ENCODE measurements at places on chromosomes 2 and 18.
A peak's percentile ranks its signal among the peaks of the same experiment; 100 is the strongest.

- DNase-seq = no peak
These were observed 568.2 kb downstream of the THSD7B start for GRCh38 chr2:137333386-137334165.

DNA sequence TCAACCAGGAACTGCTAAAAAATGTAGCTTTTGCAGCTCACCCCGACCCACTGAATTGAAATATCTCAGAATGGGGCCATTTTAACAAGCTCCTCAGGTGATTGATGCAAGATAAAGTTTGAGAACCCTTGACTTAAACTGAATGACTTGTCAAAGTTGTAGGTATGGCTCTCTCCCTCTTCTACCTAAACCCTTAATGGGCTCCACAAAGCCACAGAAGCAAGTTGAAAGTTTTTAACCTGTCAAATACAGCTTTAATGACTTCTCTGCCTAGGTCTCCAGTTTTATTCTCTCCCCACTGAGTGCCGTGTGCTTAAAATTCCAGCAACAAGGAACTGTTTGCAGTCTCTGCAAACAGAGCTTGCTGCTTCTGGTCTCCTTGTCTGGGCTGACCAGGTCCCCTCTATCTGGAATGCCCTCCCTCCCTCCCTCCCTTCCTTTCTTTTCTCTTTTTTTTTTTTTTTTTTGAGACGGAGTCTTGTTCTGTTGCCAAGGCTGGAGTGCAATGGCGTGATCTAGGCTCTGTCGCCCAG lies 19.7 kb upstream of the RNF125 start:
- DNase-seq = no peak

DNA sequence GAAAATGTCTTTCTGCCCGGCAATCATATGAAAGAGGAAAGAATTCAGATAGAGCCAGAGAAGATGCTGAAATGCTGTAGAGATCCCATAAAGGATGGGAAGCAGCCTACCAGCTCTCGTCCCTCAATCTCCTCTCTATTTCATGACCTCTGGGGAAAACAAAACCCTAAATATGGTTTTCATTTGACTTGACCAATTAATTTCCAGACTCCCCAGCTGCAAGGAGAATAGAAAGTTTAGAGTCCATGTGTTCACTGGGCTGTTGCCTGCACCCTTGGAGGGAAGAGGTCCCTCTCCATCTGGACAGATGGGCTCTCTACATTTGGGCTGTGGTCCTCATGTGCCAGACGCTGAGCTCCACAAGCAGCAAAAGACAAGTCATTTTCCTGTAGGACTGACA lies 40.6 kb downstream of the CAPN13 start:
- no peak for DNase-seq

- DNase-seq = no peak
These were observed 193.1 kb downstream of the ZBTB7C start for GRCh38 chr18:48215876-48216638.

DNA sequence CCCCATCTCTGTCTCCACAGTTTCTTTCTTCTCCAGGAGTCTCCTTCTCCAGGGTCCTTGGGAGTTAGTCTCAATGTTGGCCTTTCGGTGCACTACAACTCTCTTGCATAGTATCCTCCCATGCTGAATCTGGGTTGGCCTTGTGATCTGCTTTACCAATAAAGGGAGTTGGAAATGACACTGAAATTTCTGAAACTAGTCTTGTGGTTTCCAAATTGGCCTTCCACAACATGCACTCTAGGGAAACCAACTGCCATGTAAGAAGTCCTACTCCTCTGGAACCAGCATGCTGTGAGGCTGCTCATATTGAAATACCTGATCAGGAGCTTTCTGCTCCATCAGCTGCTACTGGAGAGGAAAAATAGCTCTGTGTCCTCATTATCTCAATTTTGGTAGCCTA lies 9.9 kb upstream of the ABHD3 start:
- no peak for DNase-seq

GRCh38 chr2:171598713-171599319 lies 76.5 kb downstream of the CYBRD1 start:
- peak; percentile 33 for DNase-seq

DNA sequence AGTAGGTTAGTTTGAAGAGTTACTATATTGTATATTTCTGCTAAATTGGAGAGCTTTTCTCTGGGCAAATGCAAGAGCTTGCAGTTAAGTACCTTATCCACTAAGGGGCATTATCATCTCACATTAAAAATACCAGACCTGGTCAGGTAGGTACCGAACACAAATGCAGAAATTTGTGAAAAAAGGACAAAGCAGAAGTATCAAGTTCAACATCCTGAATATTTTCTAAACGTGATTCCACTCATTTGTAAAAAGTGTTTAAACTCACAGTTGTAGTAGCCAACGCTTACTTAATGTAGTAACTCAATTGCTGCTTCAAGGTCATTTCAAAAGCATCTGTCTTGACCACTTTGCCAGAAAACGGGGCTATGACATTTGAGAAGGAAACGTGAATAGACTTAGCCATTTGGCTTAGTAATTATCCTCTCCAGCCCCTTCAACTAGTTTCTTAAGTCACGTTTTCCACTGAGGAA lies 52.1 kb downstream of the CYRIA start:
- DNase-seq = no peak

DNA sequence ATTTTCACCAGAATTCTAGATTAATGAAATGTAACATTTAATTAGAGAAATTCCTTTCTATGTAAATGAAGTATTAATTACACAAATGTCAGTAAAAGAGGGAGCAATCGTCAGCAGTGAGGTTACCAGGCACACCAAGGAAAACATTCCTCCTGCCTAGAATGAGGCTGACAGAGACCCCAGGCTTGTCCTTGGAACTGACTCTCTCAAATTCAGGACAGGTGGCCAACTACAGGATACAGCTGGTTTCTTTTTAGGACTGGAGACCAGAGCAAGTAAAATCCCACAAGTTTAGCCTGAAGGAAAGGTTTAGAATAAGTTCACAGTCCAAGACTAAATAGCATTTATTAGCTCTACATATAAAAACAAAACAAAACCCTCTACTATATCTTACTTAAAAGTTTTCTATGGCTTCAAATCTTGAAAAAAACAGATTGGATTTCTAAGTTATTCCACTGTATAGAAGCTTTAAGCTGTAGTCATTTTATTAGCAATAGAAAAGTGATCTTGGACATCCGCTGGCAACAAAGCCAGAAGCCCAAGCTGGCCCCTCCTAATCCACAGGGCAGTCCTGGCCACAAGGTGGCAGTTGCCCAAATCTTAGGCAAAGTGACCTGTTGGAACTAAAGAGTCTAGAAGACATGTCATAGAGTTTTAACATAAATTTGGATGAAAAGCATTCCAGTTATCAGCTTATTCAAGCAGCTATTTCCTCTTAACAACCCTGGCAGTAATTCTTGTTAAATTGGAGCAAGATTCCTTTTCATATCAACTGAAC lies 81.0 kb downstream of the SP3 start:
- peak; percentile 9 for DNase-seq

DNA sequence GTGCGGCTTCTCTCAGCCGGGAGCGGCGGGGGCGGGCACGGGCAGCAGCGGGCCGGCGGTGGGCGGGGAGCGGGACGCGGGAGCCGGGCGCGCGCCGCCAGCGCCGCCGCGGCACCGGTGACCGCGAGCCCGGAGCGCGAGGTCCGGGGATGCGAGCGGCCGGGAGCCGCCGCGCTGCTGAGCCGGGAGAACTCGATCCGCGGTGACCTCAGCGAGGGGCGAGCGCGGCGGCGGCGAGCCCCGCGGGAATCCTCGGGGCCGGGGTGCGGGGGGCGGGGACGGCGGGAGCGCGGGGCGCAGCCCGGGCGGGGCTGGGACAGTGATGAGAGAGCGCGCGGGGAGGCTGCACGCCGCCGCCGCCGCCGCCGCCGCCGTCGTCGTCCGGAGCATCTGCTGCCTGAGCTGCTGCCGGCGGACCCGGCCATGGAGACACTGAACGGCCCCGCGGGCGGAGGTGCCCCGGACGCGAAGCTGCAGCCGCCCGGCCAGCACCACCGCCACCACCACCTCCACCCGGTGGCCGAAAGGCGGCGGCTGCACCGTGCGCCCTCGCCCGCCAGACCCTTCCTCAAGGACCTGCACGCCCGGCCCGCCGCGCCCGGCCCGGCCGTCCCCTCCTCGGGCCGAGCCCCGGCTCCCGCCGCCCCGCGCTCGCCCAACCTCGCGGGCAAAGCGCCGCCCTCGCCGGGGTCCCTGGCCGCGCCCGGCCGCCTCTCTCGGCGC lies at the start of gene MTCL1:
TSS of gene MTCL1 (plus strand) at position 319 of the 723 bp plus-strand sequence. CDS start at position 424, 105 bp downstream.
- DNase-seq = no peak

GRCh38 chr18:3248062-3248657 lies 559 bp downstream of the MYL12A start:
- DNase-seq = no peak

GRCh38 chr2:58904095-58904494 lies 663.0 kb upstream of the FANCL start:
- DNase-seq = no peak

- DNase-seq = no peak
These were observed 75.9 kb downstream of the METTL4 start for GRCh38 chr18:2495381-2495780.

- no peak for DNase-seq
These were observed 1.4 kb downstream of the FZD5 start for GRCh38 chr2:207768168-207768865.

GRCh38 chr2:31810200-31810917 lies 200.4 kb downstream of the MEMO1 start:
- no peak for DNase-seq

DNA sequence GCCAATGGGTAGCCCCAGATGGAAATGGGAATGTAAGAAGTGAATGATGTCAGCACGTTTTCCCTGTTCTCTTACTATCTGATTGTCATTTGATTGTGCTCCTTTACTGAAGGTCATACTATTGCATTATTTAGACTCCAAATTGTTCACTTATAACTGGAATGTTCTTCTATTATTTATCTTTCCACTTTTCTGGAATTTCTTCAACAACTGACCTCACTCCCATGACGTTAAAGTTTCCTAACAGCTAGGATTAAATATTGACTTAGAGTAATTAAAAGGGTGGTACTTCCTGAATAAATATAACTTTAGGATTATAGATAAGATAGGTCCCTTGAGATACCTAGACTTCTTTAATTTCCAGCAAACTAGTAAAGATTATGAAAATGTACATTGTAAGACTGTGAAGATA lies 10.9 kb upstream of the GULP1 start:
- no peak for DNase-seq

DNA sequence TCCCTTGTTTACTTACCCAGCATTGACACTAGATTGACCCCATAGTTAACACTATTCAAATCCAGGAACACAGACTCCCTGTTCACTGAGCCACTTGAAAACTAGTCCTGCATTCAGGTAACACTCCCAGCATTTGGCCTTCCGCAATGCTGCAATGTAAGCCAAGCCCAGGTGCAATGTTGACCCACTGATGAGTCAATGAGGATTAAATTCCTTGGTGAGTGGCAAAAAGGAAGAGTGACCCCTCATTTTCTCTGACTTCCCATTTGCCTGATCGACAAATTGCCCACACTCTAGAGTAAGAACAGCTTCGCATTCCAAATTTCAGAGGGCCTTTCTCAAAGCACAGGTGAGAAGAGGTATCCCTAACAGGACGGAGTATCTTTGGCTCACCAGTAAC lies 251.9 kb downstream of the FBXO15 start:
- DNase-seq = no peak

DNA sequence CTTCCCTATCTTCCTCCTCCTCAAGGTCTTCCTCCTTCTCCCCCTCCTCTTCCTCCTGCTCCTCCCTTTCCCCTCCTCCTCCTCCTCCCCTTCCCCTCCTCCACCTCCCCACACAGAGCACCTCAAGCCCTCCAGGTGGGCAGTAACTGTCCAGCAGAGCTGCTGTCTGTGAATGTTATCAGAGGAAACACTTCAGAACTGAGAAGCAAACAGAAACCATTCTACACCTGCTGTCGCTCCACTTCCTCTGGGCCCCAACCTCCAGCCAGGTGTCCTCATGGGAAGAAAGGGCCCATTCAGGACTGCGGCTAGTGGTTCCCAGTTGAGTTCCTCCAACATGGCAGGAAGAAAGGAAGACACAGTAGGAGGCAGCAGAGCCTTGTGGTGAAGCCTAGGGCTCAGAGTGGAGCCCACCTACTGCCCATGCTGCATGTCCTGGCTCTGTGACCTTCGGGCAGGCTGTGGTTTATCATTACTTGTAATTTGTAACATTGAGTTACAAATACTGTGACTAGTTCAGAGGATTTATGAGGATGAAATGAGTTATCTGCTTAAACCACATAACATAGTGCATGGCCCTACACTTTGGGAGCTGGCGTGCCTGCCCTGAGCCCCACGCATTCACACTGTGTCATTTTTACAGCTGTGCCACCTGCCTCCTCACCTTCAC lies 165.9 kb upstream of the ID2 start:
- DNase-seq = no peak

DNA sequence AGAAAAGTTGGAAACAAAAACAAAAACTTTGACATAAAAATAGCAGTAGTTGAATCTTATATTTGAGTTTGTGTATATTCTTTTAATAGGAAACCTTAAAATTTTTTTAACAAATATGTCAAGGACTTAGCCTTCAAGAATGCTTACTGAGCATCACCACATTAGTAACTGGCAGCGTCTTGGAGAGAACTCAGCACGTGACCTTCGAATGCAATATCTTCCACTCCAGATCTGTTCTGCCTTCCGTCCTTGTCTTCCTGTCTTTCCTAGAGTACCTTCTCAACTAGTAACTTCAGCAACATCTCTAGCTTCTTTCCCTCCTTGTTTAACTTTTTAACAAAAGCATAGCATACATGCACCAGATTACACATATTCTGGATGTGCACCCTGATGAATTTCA lies 972 bp downstream of the RSAD2 start:
- no peak for DNase-seq

- DNase-seq = no peak
These were observed 51.8 kb downstream of the LDLRAD4 start for GRCh38 chr18:13270279-13270855.

DNA sequence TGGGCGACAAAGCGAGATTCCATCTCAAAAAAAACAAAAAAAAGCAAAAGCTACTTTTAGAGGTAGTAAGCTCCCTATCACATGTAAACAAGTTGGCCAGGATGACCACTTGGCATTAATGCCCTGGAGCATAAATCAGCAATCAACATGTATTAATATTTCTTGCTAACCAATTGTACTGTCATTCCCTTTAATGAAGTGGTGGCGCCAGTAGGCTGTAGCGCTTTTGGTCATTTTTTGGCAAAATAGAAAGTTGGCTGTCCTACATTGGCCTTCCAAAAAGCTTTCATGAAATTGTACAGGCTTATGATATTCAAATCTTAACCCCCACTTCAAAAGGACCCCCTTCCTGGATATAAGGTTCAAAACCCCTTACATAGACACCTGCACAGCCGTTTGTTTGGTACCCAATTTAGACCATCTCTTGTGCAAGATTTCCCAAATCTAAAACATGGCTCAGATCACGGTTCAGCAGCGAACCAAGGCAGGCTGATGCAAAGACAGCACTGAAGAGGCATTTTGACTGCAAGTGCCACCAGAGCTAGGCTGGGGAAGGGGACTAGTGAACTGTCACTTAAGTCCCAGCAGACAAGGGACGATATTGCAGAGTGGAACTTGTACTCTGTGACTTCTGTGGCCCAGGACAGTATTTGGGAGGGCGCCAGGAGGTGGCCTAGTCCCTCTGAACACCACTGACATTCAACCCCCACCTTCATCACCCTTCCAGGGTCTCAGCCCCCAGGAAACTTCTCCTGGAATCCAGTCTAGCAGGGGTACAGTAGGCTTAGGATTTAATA lies 31.9 kb downstream of the SMAD7 start:
- DNase-seq = no peak
